ENCODE measurements at places on chromosomes 3 and 15. TPM values are rescaled to one million over a fixed set of nuclear protein-coding genes. Genes with fewer than 3 reads are reported as not detected.

DNA sequence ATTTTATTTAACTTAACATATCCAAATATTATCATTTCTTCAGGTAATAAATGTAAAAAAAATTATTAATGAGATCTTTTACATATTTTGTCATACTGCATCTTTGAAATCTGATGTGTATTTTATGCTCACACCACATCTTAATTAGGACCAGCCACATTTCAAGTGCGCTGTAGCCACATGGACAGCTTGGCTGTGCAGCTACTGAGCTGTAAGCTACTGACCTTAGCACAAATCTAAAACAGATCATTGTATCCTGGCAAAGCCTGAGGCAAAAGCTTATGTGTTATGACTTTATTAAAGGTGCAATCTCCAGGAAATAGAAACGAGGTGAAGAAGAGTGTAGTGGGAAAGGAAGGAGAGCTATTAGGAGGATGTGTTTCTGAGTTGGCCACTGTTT is 126.7 kb upstream of the UBE2E2 start:
- DNase-seq = no peak

DNA sequence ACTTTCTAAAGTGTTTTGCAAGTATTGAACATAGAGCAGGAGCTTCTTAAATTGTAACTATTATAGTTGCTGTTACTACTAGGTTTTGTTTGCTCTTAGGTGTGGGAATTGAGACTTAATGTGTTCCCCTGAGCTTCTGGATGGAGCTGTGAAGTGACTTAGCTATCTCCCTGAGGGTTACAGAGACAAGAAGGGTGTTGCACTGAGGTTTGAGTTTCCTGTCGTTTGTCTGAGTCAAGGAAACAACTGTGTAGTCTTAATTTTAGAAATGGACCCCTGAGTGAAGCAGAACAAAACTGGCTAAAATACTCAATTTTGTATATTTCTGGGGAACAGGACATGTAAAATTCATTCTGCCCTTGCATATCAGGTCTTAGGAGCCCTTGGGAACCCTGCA is 20.4 kb downstream of the TTC21A start:
- no peak for DNase-seq

IL17RE gene
- 0.92 TPM for total RNA-seq

SLC9C1 gene
- 1.9 TPM for total RNA-seq

PIK3CA gene
- 30.0 TPM for total RNA-seq
